ENCODE measurements at places on chromosomes 5 and 9. TPM values are rescaled to one million over a fixed set of nuclear protein-coding genes. Genes with fewer than 3 reads are reported as not detected.

CDH12 gene
- not detected for total RNA-seq

ZNF608 gene
- 2.5 TPM for total RNA-seq

FAM221B gene
- not detected for total RNA-seq

LSM11 gene
- 4.8 TPM for total RNA-seq

SLC25A2 gene
- total RNA-seq = 0.19 TPM

CARTPT gene
- not detected for total RNA-seq

PCSK1 gene
- 2.3 TPM for total RNA-seq

CEL gene
- total RNA-seq = under 0.01 TPM

FOXE1 gene
- under 0.01 TPM for total RNA-seq

SPATA31E1 gene
- total RNA-seq = not detected

ANKRD18B gene
- 2.8 TPM for total RNA-seq

NFIB gene
- 28.9 TPM for total RNA-seq

LRRTM2 gene
- under 0.01 TPM for total RNA-seq

UCK1 gene
- total RNA-seq = 19.4 TPM

F2R gene
- 260 TPM for total RNA-seq

ACOT12 gene
- total RNA-seq = under 0.01 TPM

LCN6 gene
- not detected for total RNA-seq

CSF2 gene
- 0.38 TPM for total RNA-seq

PKD2L2 gene
- 0.38 TPM for total RNA-seq

SLC34A1 gene
- not detected for total RNA-seq

HAPLN1 gene
- total RNA-seq = 38.9 TPM

SV2C gene
- total RNA-seq = under 0.01 TPM

LHX3 gene
- not detected for total RNA-seq

PDCD1LG2 gene
- 22.4 TPM for total RNA-seq

QRFP gene
- not detected for total RNA-seq

SH2D3C gene
- 0.19 TPM for total RNA-seq

ACER2 gene
- total RNA-seq = 13.0 TPM

KLF4 gene
- total RNA-seq = 6.9 TPM

TRUB2 gene
- 15.7 TPM for total RNA-seq

COL15A1 gene
- total RNA-seq = 5.9 TPM

TAS2R1 gene
- total RNA-seq = 0.28 TPM

ARHGEF37 gene
- 8.2 TPM for total RNA-seq

SUSD3 gene
- total RNA-seq = 0.19 TPM

OBP2B gene
- total RNA-seq = not detected

PCDHGB7 gene
- total RNA-seq = 4.5 TPM

ENTPD8 gene
- not detected for total RNA-seq

NCBP1 gene
- 83.2 TPM for total RNA-seq

CCL27 gene
- not detected for total RNA-seq

All from regular cardiac myocyte (primary cell).